ENCODE measurements at places on chromosomes 6 and 20. TPM values are rescaled to one million over a fixed set of nuclear protein-coding genes. Genes with fewer than 3 reads are reported as not detected.

MCUR1 gene
- 15.3 TPM for total RNA-seq

PTCHD4 gene
- 0.28 TPM for total RNA-seq

ZSCAN23 gene
- 1.1 TPM for total RNA-seq

BMP6 gene
- 2.2 TPM for total RNA-seq

ZKSCAN8 gene
- total RNA-seq, result 22.4 TPM

GNAS-AS1 gene
- total RNA-seq, result not detected

FAM83C gene
- total RNA-seq, result 0.10 TPM

SIRPG gene
- not detected for total RNA-seq

NOX3 gene
- total RNA-seq, result not detected

TEAD3 gene
- 8.4 TPM for total RNA-seq

SEMG1 gene
- not detected for total RNA-seq

ABHD16B gene
- not detected for total RNA-seq

SLC35D3 gene
- total RNA-seq, result 0.06 TPM

TMC2 gene
- total RNA-seq, result 0.15 TPM

USP49 gene
- total RNA-seq, result 6.4 TPM

TP53INP2 gene
- total RNA-seq, result 5.8 TPM

DNAH8 gene
- total RNA-seq, result 0.03 TPM

SSTR4 gene
- total RNA-seq, result not detected

PNPLA1 gene
- not detected for total RNA-seq

CYP21A2 gene
- total RNA-seq, result 0.08 TPM

MRS2 gene
- total RNA-seq, result 14.8 TPM

LY6G6F gene
- not detected for total RNA-seq

RIPOR3 gene
- 2.6 TPM for total RNA-seq

HCK gene
- total RNA-seq, result not detected

Measured in SJCRH30 (cell line).